GM12891 (cell line): ENCODE measurements at places on chromosomes 5 and 9.

DNA sequence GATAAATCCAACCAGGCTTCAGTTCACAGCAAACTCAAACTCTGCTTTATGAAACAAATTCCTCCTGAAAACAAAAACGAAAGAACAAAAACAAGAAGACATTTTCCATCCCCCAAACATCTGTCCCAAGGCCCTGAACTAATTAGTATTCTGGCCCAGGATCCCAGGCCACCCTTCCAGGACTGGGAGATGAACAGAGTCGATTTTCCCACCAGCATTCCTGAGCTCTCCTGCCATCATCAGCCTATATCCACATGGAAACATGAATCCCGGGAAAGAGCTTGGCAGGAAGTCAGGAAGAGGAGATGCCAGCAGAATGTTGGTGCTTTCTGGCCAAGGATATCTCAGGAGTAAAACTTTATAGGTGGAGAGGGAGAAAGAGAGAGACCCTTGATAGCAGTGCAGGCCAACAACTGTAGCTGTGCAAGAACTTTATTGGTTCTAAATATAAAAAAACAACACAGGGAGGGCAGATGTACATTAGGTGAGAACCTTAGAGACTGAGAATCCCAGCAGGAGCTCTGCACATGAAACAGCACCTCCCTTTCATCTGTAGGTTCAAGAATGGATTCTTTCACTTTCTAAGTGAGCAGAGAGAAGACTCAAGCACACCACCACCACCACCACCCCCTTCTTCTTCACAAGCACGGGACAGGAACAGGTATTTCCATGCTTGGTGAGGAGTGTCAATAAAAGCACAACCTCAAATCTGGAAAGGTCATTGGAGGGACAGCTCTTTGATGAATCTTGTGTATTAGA lies 190.7 kb upstream of the TAS2R1 start:
- DNase-seq: no peak

DNA sequence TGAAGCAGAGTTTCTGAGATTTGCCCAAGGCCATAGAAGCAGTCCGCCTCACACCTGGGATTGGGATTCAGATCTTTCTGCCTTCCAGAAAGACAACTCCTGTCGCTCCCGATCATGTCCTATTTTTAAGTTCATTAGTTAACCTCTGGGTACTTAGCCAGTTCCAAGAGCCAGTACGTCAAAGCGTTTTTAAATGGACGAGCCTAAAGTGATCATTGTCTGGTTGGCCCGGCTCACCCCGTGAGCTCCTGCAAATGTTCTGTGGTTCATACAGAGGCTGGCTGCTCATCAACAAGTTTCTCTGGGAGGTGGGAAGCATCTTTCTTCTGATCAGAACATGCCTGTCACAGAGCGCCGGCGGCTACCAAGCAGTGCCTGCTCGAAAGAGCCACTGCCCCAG lies 554.5 kb upstream of the WWC1 start:
- no peak for DNase-seq

GRCh38 chr5:80705801-80706200 lies 51.0 kb upstream of the DHFR start:
- DNase-seq: no peak

GRCh38 chr9:75866273-75866871 lies 24.1 kb upstream of the PCSK5 start:
- no peak for DNase-seq
